AG09319 (cell line): ENCODE measurements at places on chromosomes 16 and 17.

- no peak for DNase-seq
Measured at GRCh38 chr16:10571354-10571753, 9.0 kb downstream of the EMP2 start.

- DNase-seq: no peak
Measured at GRCh38 chr16:842711-843560, 42.4 kb upstream of the GNG13 start.

DNA sequence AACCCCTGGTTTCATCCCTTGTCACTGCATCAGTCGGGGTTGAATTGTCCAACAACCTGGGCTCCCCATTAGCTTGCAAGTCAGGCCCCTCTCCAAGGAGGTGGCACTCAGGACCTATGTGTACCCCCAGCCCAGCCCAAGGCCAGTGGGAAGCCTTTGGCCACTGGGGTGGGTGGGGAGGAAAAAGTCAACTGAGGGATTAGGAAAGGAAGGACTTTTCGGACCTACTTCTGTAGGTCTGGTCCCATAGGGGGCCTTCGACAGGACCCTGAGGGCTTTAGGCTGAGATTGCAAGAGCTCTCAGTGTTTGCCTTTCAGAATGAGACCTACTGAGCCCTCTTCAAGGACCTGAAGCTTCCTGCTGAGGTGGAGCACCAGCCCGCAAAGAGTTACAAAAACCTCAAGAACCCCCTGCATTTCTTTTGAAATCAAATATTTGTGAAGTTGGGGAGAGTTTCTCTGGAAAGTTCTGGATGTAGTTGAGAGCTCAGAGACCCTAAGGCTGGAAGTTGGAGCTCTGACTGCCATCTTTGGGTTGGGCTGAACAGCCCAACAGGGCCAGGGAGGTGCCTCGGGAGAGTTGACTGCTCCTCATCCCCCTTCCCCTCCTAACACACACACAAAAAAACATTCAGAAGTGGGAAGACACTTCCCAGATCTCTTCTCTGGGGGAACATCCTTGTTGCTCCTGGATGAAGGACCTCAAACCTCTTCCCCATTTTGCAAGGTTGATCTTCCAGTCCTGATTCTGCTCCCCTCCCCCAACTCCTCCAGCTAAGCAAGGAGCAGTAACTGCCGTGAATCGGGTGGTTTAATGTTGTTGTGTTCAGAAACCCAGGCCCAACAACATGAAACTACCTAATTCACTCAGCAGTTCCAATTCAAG is 5.8 kb upstream of the HOXB9 start:
- no peak for DNase-seq

GRCh38 chr16:14095883-14096551 is 24.9 kb downstream of the MRTFB start:
- DNase-seq: no peak

GRCh38 chr17:67469208-67469980 is 92.3 kb downstream of the PITPNC1 start:
- no peak for DNase-seq
